ENCODE measurements at places on chromosomes 7 and 10. TPM values are rescaled to one million over a fixed set of nuclear protein-coding genes. Genes with fewer than 3 reads are reported as not detected.

Gene FFAR4
- 0.14 TPM for polyA plus RNA-seq

Gene AKR1B15
- not detected for polyA plus RNA-seq

Gene NUTM2E
- not detected for polyA plus RNA-seq

Gene CLEC2L
- polyA plus RNA-seq = 0.45 TPM

Gene ASAH2
- 5.0 TPM for polyA plus RNA-seq

Gene ANXA8L1
- polyA plus RNA-seq = 0.19 TPM

Gene TIMM23B
- polyA plus RNA-seq = 14.3 TPM

Gene WEE2
- polyA plus RNA-seq = 0.37 TPM

Gene LLCFC1
- polyA plus RNA-seq = 0.37 TPM

Gene CALY
- polyA plus RNA-seq = not detected

Gene EPO
- polyA plus RNA-seq = 0.13 TPM

Gene ANLN
- polyA plus RNA-seq = 48.2 TPM

Gene POT1
- 45.2 TPM for polyA plus RNA-seq

Gene CAPZA2
- 159 TPM for polyA plus RNA-seq

Gene LAMB1
- polyA plus RNA-seq = 534 TPM

Gene PVRIG
- 8.5 TPM for polyA plus RNA-seq

Gene RNF32
- 8.1 TPM for polyA plus RNA-seq

Gene GRM3
- polyA plus RNA-seq = 0.25 TPM

Gene TUBAL3
- polyA plus RNA-seq = not detected

Gene CAMK2B
- 0.85 TPM for polyA plus RNA-seq

Gene CCDC3
- polyA plus RNA-seq = 6.7 TPM

Gene EDRF1
- polyA plus RNA-seq = 58.2 TPM

Gene DDC
- 7.6 TPM for polyA plus RNA-seq

Gene RBP3
- polyA plus RNA-seq = 0.09 TPM

Gene HMX2
- polyA plus RNA-seq = not detected

Gene FAM53B
- polyA plus RNA-seq = 12.9 TPM

Gene DOCK1
- 61.0 TPM for polyA plus RNA-seq

Gene SLC26A3
- polyA plus RNA-seq = not detected

Gene BAMBI
- polyA plus RNA-seq = 137 TPM

Gene SPACDR
- 2.0 TPM for polyA plus RNA-seq

Gene VSTM4
- 34.3 TPM for polyA plus RNA-seq

Gene SBDS
- polyA plus RNA-seq = 108 TPM

Gene OPALIN
- polyA plus RNA-seq = not detected

Gene ACSM6
- 0.45 TPM for polyA plus RNA-seq

Gene AVL9
- 30.7 TPM for polyA plus RNA-seq

Gene LAMTOR4
- 92.2 TPM for polyA plus RNA-seq
